ENCODE measurements at places on chromosomes 12 and 14. TPM values are rescaled to one million over a fixed set of nuclear protein-coding genes. Genes with fewer than 3 reads are reported as not detected.
A peak's percentile ranks its signal among the peaks of the same experiment; 100 is the strongest.

GRCh38 chr12:56720731-56721151 lies 4.4 kb downstream of the NACA start:
- DNase-seq: peak; percentile 34

DNA sequence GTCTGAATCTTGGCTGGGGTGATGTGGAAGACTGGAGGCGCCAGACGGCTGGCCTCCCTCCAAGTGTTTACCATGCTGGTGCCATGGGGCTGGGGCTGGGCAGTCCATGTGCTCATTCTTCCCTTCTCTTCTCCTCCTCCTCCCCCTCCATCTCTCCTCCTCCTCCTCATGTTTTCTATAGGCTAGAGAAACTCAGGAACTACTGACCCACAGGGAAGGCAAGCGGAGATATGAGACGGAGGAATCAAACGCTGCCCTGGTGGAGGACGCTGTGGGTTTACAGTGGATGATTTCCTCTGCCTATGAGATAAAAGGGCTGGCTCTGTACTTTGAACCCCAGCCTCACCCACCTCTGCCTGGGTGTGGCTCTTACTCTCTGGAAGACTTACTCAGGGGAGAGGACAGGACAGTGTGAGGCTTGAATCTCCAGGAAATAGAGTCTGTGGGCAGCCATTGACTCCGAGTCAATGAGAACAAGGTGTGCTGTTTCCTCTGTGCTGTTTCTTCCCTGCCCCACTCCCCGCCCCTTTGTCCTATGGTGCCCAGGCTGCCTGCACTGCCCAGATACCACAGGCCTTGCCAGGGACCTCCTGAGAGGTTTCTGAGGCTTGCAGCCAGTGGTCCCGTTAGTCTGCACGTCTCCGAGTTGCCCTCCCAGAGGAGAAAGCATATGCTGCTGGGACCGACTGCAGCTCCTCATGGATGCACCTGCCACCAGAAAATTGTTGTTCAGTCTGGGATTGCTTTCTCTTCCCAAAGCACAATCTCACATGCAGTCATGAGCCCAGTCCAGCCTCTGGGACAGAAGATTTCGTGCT lies 132.6 kb upstream of the ARHGAP5 start:
- DNase-seq: no peak

- DNase-seq: no peak
Observed at GRCh38 chr14:60965402-60965801, 15.5 kb downstream of the TRMT5 start.

ANG gene
- total RNA-seq: 5.5 TPM

PTGER2 gene
- 3.4 TPM for total RNA-seq

- DNase-seq: peak; percentile 70
Observed at GRCh38 chr12:14961466-14962152, at the start of gene ARHGDIB. Gene ARHGDIB (minus strand): TSS chr12:14961601. CDS start chr12:14950712, 10,889 bp downstream.

DNA sequence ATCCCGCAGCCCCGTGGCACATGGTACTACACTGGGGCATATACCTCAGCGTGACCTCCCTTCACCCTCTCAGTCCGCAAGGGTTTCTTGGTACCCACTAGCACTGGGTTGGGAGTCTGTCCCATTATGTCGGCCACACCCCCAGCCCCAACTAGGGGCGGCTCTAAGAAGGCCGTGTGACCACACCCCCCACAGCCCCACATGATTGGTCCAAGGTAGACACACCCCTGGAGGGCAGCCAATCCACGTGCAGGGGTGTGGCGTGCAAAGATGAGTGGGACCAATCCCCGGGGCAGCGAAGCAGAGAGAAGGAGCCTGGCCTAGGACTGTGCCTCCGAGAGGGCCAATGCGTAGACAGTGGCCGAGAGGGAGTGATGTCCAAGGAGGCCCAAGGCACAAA lies 34.6 kb upstream of the BEGAIN start:
- no peak for DNase-seq

GRCh38 chr12:106629797-106630659 lies 47.2 kb downstream of the RFX4 start:
- no peak for DNase-seq

DNA sequence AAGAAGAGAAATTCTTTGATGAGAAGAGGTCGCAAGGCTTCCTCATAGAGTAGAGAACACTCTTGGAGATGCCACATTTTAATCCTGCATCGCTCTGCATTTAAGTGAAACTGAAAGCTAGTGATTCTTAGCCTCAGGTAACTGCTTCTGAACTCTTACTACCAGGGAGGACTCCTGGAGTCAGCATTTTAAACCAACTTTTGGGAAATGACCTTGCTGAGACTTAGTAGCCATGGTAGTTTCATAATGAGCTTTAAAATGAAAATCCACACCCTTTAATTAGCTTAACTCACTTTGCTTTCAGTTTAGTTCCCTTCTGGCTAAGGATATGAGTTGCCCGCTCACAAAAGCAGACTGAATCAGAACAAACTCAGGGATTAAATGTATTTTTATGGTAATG lies 80.3 kb downstream of the SYNE2 start:
- DNase-seq: no peak

DNA sequence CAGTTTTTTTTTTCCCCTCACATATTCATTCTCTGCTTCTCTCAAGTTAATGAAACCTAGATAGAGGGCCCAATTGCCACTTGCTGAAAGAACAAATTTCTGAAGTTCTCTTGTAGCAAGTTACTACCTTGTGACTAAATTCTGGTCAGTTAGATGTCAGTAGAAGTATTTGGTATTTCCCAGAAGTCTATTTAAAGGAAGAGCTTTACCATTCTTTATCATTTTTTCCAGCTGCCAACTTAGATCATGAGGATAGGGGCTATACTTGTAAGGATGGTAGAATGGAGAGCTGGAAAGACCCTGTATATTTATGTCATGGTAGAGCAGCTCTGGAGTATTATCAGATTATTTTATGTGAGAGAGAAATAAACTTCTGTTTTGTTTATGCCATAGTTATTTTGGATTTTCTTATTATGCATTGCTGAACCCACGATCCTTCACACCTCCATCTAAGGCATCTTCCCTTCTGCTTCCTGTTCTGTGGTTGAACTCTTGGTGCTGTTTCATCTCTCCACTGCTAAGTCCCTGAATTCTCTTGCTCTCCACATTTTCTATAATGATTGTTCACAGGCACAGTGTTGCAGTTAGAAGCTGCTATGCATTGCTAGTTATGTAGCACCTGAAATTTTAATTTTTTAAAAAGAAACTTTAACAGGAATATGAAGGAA lies 25.9 kb downstream of the FUT8 start:
- DNase-seq: no peak

- DNase-seq: no peak
Observed at GRCh38 chr14:88003425-88003824, 1.5 kb upstream of the GPR65 start.

HCAR3 gene
- 12.3 TPM for total RNA-seq

DNA sequence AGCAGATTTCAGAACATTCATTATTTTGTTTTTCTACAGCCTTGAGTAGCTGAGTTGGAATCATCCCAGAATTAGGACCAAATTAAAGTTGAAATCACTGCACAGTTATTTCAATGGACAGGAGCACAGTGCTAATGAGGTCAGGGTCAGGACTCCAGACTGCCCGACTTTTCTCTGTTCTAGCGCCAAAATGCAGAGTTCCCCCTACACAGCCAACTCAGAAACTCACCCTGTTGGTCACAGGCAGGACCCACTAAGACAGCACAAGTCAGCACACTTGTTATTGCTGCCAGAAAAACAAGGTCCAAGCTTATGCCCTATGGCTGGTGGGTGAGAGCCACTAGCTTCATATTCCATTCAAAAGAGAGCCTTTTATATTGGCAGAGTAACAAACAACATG lies 198.1 kb upstream of the KRR1 start:
- no peak for DNase-seq

DNA sequence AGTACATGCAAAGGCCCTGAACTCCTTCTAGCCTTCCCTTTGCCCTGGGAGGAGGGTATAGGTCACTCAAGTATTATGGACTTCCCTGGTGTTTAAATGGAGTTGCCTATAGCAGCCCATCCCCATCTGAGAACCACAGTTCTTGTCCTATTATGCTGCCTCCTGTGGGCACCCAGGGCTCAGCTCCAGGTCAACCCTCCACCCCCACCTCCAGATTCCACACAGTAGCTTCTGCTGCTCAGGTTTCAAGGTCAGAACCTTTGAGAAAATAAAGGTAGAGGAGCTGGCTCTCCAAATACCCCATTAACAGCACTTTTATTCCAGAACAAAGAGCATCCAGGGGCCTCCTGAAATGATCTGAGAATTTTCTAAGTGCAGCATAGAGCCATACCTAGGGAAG lies 57.4 kb downstream of the ACTN1 start:
- no peak for DNase-seq
